ENCODE measurements at places on chromosomes 13 and 19. TPM values are rescaled to one million over a fixed set of nuclear protein-coding genes. Genes with fewer than 3 reads are reported as not detected.

DNA sequence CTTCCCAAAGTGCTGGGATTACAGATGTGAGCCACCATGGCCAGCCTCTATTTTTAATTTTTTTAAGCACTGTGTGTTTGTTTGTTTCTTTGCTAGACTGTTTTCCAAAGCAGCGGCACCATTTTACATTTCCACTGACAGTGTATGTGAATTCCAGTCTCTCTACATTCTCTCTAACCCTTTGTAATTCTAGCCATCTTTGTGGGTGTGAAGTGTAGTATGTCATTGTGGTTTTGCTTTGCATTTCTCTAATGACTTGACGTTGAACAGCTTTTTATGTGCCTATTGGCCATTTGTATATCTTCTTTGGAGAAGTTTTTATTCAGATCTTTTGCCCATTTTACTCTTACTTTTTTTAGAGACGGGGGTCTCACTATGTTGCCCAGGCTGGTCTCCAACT, 11.6 kb downstream of the PNPLA6 start:
- no peak for DNase-seq

GRCh38 chr13:95301968-95302393, 730 bp upstream of the ABCC4 start:
- no peak for DNase-seq

- no peak for DNase-seq
Observed at GRCh38 chr13:54226876-54227275, 1198.3 kb downstream of the OLFM4 start.

DNA sequence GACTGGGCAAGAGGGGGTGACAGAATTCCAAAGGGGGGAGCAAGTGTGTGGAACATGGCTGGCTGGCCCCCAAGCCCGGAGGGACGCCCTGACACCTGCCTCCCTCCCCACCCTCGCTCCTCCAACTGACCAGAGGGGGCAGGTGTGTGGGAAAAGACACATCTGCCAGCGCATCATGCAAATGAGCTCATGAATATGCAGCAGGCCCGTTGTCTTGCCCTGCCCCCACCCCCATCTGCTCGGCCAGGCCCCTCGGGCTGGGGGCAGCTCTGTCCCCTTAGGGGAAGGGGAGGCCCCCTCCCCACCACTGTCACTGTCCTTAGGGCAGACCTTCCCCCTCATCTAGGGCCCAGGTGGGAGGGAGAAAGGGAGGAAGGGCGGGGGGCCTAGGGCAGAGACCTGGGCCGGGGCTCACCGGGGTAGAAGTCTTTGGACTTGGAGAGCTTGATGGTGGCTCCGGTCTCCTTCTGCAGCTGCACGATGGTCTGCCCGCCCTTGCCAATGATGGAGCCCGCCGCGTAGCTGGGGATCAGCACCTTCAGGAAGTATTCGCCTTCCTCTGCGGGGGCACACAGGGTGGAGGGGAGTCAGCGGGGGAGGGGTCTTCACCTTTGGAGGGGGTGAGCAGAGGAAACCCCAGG, 12.9 kb downstream of the NOVA2 start:
- DNase-seq = no peak

DNA sequence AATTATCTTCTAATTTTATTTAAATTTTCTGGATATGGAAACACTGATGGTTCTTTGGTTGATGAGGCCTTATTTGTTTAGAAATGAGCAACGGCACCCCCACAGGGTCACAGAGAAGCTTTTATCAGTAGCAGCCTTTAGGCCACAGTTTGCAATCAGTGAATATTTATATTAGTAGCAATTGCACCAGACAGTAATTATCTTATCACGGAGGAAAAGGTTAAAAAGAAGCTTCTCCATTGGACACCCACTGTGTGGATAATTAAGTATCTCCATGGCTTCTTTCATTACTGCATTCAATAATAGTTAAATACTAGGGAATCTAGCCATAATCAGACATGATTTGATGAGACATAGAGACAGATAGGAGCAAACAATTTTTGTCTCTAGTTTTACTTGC, 2099.2 kb upstream of the PCDH20 start:
- DNase-seq = no peak

DNA sequence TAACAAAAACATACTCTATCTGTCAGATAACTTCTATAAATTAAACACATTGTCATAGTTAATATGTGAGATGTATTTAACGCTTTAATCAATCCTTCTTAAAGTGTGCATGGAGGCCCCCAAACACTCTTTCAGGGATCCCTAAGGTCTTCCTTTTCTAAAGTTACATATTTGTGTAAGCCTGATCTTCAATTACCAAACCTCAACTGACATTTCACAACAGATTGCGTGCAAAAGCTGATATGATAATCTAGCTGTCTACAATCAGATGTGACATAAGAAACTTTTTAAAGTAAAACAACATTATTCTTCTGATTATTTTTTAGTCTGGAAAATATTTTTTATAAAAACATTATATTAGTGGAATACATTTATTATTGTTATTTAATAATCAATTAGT, 1850.4 kb downstream of the OLFM4 start:
- no peak for DNase-seq

- DNase-seq = no peak
Observed at GRCh38 chr19:52007451-52007805, 583 bp downstream of the ZNF615 start.

DNA sequence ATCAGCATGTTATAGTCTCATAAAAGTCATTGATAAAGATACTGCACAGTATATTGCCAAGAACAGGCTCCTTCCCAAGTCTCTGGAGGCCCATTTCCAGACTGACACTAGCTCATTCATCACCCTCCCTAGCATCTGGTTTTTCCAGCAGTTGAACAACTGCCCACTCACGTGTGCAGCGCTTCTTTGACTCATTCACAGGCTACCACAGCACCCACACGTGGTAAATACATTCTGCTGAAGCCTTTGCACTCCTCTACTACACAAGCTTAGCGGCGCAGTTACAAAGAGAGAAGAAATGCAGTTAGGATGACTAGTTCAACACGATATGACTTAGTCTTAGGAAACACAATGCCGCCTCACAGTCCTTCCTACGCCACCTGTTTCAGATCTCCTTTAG, 87.7 kb downstream of the DOCK9 start:
- peak; percentile 77 for DNase-seq

DNA sequence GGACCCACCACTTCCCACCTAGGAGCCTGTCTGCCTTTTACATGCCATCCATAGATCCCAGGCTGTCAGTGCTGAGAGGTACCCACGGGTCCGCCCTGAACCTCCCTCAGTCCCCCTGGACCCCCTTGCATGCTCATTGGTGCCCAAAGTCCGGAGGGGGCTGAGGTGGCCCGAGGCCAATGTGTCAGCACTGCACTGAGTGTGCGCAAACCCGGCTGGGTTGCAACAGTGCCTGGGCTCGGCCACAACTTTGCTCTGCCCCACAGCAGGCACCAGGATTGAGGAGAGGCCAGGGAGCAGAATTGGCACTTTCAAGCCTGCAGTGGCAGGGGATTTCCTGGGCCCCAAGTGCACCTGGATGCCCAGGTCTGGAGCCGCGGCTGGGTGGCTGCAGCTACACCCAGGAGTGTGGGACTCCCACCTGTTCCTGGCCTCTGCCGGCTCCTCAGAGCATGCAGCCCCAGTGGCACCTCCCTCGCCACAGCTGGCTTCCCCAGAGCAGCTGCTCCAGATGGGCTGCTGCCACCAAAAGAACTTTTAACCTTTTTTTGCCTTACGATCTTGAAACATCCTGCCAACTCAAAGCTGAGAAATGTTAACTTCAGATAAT, 837.0 kb downstream of the SLITRK6 start:
- no peak for DNase-seq

- DNase-seq = no peak
Observed at GRCh38 chr13:98664510-98664909, 87.6 kb upstream of the STK24 start.

- DNase-seq = no peak
Observed at GRCh38 chr13:98664924-98665637, 87.4 kb downstream of the SLC15A1 start.

DNA sequence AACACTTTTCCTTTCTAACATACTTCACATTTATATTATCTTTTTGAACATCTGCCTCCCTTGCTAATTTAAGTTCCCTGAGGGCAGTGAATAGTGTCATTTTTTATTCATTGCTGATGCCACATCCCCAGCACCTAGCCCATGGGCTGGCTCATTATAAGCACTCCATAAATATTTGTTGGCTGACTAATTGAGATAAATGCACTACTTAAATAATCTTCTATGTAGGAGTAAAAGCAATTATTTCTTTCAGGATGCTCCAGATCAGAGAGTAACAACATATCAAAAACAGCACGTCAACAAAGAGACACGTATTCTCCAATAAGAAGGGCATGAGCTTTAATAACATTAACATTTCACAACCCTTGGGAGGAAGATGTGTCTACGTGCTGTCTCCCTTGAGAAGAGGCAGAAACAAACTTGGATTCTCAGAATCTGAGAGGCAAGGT, 228.2 kb downstream of the LHFPL6 start:
- DNase-seq = no peak

DNA sequence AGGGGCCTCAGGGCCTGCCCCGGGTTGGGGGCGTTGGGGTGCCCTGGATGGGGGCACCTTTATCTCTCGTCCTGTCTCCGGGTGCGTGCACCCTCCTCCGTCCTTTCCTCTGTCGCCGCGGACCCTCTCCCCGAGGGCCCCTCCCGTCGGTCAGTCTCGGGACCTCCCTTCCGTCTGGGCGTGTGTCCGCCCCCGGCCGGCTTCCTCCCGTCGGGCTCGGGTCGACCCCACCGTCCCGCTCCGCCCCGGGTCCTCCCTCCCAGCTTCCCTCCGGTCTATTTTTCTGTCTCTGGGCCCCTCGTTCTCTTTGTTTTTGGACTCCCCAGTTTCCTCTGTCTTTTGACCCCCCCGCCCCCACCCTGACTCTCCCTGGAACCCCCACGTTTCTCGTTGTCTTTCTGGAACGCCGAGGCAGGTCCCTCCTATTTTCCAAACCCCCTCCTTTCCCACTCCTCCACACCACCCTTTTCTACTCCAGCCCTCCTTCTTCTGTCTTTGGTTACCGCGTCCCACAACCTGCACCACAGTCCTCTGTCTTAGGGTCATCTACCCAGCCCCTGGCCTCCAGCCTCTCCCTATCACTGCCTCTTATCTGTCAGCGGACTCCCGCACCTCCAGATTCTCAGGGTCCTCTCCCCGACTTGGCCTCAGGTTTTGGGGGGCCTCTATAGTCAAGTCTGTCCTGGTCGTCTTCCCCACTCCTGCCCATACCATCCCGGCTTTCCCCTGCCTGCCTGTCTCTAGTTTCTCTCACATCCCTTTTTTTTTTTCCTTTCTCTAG, 757 bp downstream of the EGLN2 start:
- DNase-seq = peak; percentile 50

- peak; percentile 63 for DNase-seq
Observed at GRCh38 chr13:99617474-99618255, 116.4 kb downstream of the TM9SF2 start.

DNA sequence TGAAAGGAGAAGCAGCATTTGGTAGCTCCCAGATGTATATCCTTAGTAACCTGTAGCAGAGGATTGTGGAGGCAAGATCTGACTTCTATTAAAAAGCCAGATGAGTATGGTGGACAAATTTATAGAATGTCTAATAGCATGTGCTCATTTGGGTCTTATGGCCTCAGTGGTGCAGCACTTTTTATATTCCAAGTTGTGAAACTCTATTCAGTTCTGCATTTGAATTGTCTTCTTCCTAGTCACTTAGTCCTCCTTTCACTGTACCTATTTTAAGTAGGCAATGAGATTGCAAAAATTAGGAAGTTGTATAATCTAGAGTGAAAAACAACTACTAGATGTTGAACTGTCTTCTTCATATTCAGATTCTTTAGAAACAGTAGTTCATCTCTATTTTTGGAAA, 412.5 kb upstream of the PCDH9 start:
- DNase-seq = no peak

DNA sequence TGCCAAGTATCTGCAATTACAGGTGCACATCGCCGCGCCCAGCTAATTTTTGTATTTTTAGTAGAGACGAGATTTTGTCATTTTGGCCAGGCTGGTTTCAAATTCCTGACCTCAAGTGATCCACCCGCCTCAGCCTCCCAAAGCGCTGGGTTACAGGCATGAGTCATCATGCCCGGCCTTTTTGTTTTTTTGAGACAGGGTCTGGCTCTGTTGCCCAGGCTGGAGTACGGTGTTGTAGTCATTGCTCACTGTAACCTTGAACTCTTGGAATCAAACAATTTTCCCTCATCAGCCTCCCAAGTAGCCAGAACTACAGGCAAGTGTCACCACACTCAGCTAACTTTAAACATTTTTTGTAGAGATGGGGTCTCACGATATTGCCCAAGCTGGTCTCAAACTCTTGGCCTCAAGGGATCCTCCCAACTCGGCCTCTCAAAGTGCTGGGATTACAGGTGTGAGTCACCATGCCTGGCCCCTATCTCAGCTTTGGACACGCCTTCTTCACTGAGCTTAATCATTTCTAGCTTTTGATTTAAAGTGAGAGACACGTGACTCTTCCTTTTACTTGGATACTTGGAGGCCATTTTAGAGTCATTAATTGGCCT, 4.0 kb upstream of the IRGC start:
- DNase-seq = peak; percentile 34

- peak; percentile 87 for DNase-seq
Observed at GRCh38 chr13:113758651-113759524, at the start of gene TMEM255B. Gene TMEM255B (plus strand): TSS chr13:113759226. CDS start chr13:113759270, 44 bp downstream.

DNA sequence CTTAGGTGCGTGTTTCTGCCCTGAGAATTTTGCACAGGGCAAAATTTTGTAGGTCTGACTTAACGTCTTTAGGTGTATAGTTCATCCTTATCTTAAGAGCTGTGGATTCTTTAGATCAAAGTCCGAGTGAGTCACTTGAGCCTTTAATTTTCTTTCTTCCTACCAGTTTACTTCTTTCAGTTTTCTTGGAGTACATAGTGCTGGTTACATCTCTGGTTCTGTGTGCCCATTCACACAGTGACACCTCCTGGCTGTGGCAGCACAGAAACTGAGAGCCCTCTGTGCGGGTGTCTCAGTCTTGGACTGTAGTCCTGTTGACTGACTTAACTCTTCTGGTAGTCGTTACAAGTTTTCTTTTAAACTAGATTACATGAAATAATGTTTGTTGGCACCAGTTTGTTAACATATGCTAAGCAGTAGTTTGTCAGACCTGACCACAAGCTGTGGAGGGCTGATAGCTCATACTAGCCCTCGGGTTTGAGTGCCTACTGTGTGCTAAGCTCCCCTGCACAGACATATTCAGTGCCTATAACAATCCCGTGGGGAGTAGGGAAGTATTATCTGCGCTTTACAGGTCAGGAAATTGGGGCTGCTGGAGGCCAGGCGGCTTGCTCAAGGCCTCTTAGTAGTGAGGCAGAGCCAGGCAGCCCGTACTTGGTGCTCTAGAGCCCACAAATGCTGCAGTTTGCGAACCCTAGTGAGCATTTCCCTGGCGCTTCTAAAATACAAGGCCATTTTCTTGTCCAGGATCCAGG, 1.6 kb downstream of the GATAD2A start:
- peak; percentile 72 for DNase-seq

- DNase-seq = no peak
Observed at GRCh38 chr13:83733293-83733692, 149.0 kb downstream of the SLITRK1 start.

Gene PRX
- total RNA-seq = 1.0 TPM

Gene TTC9B
- not detected for total RNA-seq

Gene CYP4F3
- total RNA-seq = 0.07 TPM

Gene ABHD13
- total RNA-seq = 4.4 TPM

Gene HSD17B14
- 0.21 TPM for total RNA-seq

Gene PCDH9
- total RNA-seq = 0.21 TPM

Gene OPA3
- 13.8 TPM for total RNA-seq

Gene PSG4
- not detected for total RNA-seq

Gene NAA16
- 24.0 TPM for total RNA-seq
